Frontal cortex (tissue), 4 donors: ENCODE measurements at places on chromosomes 4 and X. TPM values are rescaled to one million over a fixed set of nuclear protein-coding genes. Genes with fewer than 3 reads are reported as not detected.

The NOX1 gene
- total RNA-seq, result not detected

The TRPC5OS gene
- total RNA-seq, result not detected

The XAGE1A gene
- not detected for total RNA-seq

The SLC34A2 gene
- under 0.01 TPM for total RNA-seq

The SLC6A8 gene
- total RNA-seq, result 12.2 TPM
